Sigmoid colon (tissue), 7 donors: ENCODE measurements at places on chromosomes 12 and 14. TPM values are rescaled to one million over a fixed set of nuclear protein-coding genes. Genes with fewer than 3 reads are reported as not detected.
A peak's percentile ranks its signal among the peaks of the same experiment; 100 is the strongest.

Gene FAM186B
- total RNA-seq = 0.16 TPM

Gene ASB2
- total RNA-seq = 154 TPM

DNA sequence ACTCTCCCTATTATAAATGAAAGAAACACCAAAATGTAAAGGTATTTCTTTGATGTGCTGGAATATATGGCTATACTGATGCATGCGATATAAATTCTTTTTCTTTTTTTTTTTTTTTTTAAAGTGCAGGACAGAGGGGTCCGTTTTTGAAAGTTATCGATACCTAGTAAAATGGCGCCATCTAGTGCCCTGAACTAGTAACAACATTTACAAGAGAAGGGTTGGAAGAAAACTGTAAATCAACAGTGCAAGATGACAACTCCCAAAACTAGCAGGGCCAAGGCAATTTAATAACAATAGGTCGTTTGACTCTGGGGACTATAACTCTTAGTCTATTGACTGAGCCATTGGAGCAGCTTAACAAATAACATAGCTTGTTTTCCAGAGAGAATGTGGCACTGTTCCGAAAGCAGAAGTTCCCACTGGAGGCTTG lies 137.7 kb downstream of the SPTSSA start:
- H3K4me3 ChIP-seq = no peak overlapping the region
- no peaks in the 10 kb centered on the region for H3K27me3 ChIP-seq
- no peaks in the 10 kb centered on the region for H3K36me3 ChIP-seq
- DNase-seq = no peak

- H3K27ac ChIP-seq = peak overlapping the region; percentile 98
- H3K27me3 ChIP-seq = no peaks in the 10 kb centered on the region
- H3K36me3 ChIP-seq = no peaks in the 10 kb centered on the region
- no peak for DNase-seq
Measured at GRCh38 chr12:14773685-14774073, 29.6 kb downstream of the WBP11 start.

DNA sequence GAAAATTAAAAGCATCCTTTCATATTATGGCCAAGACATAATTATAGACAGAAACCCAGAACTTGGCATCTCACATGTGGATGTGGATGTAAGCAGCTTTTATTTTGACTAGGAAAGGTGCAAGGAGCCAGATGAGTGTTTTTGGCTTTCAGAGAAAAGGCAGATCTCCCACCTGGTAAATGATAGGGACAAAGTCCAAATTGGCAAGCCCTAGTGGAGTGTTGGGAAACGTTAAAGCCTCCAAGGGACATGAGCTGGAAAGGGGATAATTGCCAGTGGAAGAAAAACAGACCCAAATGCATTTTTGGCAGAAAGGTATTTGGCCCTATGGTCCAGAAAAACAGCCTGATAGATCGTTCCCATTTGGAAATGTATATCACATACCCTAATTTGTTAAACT lies 60.1 kb downstream of the KLHL28 start:
- H3K27ac ChIP-seq = no peak overlapping the region
- no peak for DNase-seq
- peaks cover 8% of the 10 kb centered on the region for H3K36me3 ChIP-seq

DNA sequence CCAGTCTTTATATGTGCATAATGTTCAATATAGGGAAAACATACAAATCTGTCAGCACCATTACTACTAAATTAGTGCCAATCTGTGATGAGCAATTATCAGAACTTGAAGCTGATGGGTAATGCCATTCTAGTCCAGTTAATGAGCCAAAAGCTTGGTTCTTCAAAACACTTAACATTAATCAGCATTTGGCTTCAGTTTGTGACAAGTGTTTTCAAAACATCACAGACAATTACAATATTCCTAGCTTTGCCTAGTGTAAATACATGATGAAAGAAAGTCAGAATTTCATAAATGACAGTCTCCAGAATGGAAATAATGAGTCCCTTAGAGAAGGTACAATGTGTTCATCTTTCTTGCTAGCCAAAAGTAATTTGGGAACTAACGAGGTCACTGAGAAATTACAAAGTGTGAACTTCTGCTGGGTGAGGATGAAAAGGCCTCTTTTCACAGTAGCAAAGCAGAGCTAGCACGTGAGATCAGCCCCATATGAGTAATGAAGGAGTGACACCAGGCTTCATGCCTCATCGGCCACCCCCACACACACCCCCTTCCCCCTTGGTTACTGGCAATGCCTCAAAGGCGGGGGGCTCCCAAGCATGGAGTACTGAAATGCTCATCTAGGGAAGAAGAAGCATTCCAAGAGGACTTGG lies 180.6 kb upstream of the EEA1 start:
- no peak overlapping the region for H3K27ac ChIP-seq
- no peak for DNase-seq
- H3K36me3 ChIP-seq = no peaks in the 10 kb centered on the region

DNA sequence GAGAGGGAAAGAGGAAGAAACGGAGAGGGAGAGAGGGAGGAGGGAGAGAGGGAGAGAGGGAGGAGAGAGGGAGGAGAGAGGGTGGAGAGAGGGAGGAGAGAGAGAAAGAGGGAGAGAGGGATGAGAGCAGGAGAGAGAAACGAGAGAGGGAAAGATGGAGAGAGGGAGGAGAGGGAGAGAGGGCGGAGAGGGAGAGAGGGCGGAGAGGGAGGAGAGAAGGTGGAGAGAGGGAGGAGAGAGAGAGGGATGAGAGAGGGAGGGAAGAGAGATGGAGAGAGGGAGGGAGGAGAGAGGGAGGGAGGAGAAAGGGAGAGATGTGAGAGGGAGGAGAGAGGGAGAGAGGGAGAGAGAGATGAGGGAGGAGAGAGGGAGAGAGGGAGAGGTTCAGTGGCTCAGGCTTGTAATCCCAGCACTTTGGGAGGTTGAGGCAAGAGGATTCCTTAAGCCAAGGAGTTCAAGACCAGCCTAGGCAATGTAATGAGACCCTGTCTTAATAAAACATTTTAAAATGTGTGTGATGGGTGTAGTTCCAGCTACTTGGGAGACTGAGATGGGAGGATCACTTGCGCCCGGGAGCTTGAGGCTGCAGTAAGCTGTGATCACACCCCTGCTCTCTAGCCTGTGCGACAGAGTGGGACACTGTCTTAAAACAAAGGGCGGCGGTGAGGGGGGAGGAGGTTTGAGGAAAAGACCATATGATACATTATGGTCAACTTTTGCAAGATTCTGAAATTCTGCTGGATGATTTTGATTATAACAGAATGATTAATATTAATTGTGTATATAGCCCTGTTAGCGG lies 21.3 kb upstream of the SNRPF start:
- no peak overlapping the region for H3K4me3 ChIP-seq
- H3K27ac ChIP-seq = no peak overlapping the region
- no peak for DNase-seq
- H3K4me1 ChIP-seq = peaks cover 8% of the 10 kb centered on the region

DNA sequence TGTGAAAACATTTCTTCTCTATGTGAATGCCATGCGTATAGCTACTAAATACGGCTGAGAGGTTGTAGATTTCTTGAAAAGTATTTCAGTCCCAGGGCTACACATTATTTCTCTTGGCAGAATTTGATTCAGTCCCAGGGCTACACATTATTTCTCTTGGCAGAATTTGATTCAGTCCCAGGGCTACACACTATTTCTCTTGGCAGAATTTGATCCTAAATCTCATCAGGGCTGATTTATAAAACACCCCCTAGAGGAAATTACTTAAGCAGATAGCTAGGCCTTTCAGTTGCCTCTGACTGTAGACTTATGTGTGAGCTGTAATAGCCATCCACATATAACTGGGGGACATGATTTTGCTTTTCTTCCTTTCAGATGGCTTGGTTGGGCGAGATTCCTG lies 50.4 kb downstream of the AK7 start:
- no peak overlapping the region for H3K4me3 ChIP-seq
- no peaks in the 10 kb centered on the region for H3K4me1 ChIP-seq

DNA sequence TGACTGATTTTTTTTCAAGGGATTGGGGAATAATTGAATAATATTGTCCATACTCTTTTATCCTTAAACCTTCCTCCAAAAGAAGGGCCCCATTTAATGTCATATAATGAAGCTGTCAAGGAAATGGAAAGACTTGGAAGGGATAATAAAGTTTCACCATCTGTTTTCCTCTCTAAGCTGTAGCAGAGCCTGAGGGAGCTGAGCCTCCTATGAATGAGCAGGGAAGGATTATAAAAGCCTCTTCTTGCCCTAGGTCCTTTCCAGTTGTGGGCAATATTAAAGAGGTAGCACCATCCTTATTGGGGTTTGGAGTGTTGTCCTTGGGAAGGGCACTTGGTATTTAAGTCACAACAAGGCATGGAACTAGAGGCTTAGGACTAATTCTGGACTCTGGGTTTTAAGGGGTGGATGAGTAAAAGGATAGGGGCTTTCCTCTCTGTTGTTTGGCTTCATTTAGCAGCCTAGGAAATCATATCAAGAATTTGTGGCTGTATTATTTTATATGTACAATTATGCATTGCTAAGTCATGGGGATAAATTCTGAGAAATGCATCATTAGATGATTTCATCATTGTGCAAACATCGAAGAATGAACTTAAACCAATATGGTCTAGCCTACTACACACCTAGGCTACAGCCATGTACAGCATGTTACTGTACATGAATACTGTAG lies 408.5 kb upstream of the DCN start:
- H3K4me1 ChIP-seq = no peaks in the 10 kb centered on the region
- H3K27ac ChIP-seq = no peak overlapping the region
- no peaks in the 10 kb centered on the region for H3K36me3 ChIP-seq
- no peak overlapping the region for H3K4me3 ChIP-seq
- DNase-seq = no peak

DNA sequence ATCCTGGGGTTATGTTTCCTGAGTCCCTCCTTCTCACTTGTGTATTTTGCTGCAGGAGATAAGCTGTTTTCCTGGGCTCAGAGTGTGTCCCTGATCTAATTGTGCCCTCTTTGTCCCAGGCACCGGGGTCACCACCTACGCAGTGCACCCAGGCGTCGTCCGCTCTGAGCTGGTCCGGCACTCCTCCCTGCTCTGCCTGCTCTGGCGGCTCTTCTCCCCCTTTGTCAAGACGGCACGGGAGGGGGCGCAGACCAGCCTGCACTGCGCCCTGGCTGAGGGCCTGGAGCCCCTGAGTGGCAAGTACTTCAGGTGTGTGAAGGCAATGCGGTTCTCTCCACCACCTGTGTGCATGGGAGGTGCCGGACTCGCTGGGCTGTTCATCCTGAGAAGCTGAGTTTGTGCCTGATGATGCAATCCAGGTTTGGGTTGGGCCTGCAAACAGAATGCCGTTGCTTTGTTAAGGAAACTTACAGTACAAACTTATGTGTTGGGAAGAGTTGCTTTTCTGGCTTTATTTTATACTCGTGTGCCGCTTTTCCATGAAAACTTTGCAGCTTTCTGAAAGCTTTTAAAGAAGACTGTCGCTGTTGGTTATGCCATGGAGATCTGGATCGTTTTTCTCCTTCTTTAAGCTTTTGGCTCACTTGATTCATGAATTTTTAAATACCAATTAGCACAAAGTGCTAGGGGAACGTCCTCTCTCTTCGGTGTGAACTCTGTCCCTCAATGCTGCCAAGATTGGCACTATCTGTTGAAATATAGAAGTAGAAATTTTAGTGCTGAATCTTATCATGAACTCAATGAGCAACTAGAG lies 27.6 kb downstream of the RDH12 start:
- H3K27me3 ChIP-seq = no peaks in the 10 kb centered on the region
- no peaks in the 10 kb centered on the region for H3K4me1 ChIP-seq
- no peaks in the 10 kb centered on the region for H3K36me3 ChIP-seq
- no peak overlapping the region for H3K27ac ChIP-seq
- DNase-seq = no peak

DNA sequence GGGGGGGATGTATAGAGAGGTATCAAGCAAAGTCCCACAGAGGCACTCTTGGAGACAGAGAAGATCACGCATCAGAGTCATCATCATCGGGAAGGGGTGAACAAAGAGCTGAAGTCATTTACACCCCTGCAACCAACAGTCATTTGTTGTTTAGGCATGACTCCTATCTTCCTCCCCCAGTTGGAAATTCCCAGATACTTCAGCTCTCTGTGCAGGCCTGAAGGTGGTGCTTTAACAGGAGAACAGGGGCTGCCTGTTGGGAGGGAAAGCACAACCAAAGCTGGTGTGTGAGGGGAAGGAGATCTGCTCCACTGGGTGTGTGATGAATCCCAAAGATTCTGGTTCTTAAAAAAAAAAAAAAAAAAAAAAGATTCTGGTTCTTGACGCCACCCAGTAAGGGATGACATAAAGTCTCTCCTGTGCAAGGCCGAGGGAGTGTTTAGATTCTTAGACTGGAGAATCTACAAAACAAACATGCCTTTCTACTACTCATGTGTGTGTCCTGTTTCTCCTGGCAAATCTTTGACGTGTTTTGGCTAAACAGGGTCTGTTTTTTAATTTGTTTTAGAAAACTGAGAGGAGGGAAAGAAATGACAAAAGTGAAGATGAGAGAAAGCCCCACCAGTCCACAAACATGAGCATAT lies 121.0 kb upstream of the ARHGAP5 start:
- no peaks in the 10 kb centered on the region for H3K27me3 ChIP-seq
- no peaks in the 10 kb centered on the region for H3K36me3 ChIP-seq
- H3K27ac ChIP-seq = no peak overlapping the region
- DNase-seq = no peak

- no peak overlapping the region for H3K4me3 ChIP-seq
- no peak overlapping the region for H3K27ac ChIP-seq
- no peaks in the 10 kb centered on the region for H3K4me1 ChIP-seq
- no peaks in the 10 kb centered on the region for H3K27me3 ChIP-seq
Measured at GRCh38 chr12:121724925-121725324, 12.4 kb downstream of the TMEM120B start.

DNA sequence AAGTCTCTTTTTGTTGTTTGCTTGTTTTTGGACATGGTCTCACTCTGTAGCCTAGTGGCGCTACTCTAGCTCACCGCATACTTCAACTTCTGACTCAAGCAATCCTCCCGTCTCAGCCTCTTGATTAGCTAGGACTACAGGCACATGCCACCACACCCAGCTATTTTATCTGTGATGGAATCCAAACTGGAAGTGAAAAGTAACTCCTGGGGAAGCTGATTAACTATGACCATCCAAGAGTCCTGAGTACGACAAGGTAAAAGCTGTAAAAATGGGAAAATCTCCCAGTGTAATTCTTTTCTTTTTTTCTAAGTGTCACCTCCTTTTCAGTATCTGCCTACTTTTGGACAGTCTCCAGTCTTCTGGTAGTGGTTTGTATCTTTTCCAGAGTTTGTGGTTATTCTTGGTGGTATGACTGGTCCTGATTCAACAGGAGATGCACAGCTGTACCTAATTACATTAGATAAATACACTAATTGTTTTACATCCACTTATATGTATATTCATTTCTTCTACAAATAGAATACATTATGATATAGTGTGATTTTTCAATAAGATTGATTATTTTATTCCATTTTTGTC lies 97.8 kb downstream of the SLC6A15 start:
- H3K27me3 ChIP-seq = no peaks in the 10 kb centered on the region
- no peak overlapping the region for H3K4me3 ChIP-seq
- H3K27ac ChIP-seq = no peak overlapping the region
- no peaks in the 10 kb centered on the region for H3K4me1 ChIP-seq
- DNase-seq = no peak
- H3K36me3 ChIP-seq = no peaks in the 10 kb centered on the region

- peaks cover 9% of the 10 kb centered on the region for H3K4me1 ChIP-seq
- no peak overlapping the region for H3K27ac ChIP-seq
- no peak overlapping the region for H3K4me3 ChIP-seq
- DNase-seq = peak; percentile 62
- H3K36me3 ChIP-seq = no peaks in the 10 kb centered on the region
Measured at GRCh38 chr14:105495101-105495989, 4.3 kb downstream of the TEDC1 start.
